ENCODE measurements at places on chromosomes 6 and 20.
A peak's percentile ranks its signal among the peaks of the same experiment; 100 is the strongest.

DNA sequence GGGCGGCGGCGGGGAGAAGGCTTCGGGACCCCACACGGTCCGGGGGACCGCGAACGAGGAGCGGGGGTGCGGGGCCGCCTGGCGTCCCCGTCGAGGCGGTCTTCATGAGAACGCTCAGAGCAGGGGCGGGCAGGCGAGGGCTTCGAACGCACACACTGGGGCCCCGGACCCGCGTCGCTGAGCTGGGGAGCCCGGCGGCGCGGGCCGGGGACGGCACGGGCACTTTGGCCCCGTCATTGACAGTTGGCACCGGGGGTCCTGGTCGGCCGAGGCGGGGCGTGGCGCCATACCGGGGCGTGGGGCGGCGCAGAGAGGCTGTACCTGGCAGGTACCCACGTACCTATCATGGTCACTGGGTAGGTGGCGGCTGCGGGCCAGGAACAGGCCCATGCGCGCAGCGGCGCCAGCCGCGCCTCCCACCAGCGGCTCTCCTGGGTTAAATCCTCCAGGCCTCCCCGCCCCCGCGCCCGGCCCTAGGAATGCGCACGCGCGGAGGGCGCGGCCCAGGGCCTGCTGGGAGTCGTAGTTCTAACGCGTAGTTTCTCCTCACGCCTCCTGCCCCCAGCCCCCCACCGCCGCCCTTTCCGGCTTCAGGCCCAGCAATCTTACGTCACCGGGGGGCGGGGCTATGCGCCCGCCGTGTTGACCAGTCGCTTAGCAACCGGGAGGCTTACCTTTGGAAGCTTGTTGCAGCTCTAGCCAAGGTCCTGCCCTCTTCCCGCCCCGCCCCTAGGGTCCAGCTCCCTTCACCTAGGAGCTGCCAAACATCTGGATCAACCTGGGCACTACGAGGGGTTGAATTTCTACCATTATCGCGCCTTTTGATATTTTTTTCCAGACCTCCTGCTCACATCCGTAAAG, at the start of the genes PACRG and PRKN:
PACRG (plus strand) TSS at position 653 of the 861 bp plus-strand sequence.
PRKN (minus strand) TSS at position 445 of the 861 bp plus-strand sequence.
- peak; percentile 96 for DNase-seq

GRCh38 chr6:113414511-113414910, 442.6 kb upstream of the MARCKS start:
- no peak for DNase-seq

DNA sequence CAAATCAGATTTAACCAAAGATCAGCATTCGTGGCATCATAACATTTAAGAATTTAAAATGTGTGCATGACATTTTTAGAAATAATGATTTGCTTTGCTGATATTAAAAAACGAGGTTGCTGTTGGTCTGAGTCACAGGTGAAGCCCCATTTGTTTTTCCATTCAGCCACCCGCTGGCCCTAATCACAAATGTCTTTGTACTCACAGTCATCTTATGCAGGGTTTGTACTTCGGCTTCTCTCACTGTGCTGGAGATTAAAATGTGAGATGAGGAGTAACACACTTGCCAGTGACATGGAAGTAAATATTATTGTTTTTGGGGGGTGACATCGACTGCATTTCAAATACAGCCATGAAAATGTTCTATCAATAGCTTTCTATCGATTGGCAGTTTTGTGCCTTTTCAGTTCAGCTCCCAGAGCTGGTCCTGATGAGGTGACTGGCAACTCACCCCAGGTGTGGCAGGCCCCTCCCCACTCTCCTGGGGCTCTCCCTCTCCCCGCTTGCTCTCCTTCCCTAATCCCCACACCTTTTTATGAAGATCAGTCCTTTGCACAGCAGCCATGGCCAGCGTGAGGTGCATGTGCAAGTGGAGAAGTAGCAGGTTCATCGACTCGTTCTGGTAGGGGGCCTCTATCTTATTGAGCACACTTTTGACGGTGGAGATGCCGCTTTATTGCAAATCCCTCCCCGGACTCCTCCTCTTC, 58.8 kb upstream of the FUCA2 start:
- DNase-seq, result no peak

DNA sequence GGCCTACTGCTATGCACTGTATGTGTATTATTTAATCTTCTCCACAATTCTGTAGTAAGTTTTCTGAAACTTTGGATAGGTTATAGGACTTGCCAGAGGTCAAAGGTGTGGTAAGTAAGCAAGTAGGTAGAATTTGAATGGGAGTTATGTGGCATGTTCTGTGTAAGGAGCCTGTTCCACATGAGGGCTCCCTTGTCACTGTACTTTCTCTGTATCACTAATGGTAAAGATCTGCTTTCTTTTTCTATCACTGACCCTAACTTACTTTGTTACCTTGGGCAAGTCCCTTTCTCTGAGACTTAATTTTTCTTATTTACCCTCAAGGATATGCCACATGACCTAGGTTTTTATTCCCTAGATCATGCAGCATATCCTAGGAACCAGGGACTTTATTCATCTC, 50.3 kb downstream of the EIF2S2 start:
- DNase-seq, result no peak

GRCh38 chr6:137145421-137145820, 28.0 kb downstream of the IL22RA2 start:
- no peak for DNase-seq

- no peak for DNase-seq
Measured at GRCh38 chr20:58450254-58450653, 61.2 kb downstream of the VAPB start.

- DNase-seq, result no peak
Measured at GRCh38 chr20:47765691-47766594, 19.3 kb downstream of the SULF2 start.

DNA sequence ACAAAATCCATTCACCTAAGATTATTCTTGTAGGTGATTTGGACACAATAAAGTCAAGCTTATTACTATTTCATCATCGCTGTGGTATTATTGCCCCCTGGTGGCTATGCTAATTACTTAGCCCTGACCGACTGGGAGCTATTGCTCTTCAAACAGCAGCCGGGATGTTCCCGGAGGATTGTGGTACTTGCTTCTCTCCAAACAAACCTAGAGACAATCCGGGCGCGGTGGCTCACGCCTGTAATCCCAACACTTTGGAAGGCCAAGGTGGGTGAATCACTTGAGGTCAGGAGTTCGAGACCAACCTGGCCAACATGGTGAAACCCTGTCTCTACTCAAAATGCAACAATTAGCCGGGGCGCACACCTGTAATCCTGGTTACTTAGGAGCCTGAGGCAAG, 15.4 kb upstream of the STMND1 start:
- DNase-seq, result no peak

- DNase-seq, result no peak
Measured at GRCh38 chr6:21747441-21747840, 153.9 kb downstream of the SOX4 start.

DNA sequence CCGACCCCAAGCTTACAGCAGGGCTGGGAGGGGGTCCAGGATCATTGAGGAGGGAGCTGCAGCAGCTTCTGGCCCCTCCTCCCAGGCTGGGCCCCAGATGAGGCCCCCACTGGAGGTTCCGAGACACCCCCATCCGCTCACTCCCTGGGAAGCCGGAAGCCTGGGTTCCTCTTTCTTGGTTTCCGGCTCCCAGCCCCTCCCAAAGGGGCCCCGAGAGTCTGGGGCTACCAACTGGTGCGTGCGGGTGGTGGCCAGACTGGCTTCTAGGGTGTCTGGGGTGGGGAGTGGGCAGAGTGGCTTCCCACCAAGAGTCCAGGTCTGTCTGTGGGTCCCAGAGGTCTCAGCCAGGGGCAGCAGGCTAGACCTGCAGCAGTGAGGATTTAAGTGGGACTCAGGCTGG, 2.2 kb downstream of the RGS19 start:
- DNase-seq, result no peak

DNA sequence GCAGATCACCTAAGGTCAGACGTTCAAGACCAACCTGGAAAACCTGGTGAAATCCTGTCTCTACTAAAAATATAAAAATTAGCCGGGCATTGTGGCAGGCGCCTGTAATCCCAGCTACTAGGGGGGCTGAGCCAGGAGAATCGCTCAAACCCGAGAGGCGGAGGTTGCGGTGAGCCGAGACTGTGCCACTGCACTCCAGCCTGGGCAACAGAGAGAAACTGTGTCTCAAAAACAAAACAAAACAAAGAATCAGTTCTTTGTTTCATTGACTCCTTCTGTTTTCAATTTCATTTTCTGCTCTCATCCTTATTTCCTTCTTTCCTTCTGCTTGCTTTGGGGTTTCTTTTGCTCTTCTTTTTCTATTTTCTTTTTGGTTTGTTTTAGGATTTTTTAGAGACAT, 8.9 kb upstream of the TMEM14C start:
- no peak for DNase-seq

DNA sequence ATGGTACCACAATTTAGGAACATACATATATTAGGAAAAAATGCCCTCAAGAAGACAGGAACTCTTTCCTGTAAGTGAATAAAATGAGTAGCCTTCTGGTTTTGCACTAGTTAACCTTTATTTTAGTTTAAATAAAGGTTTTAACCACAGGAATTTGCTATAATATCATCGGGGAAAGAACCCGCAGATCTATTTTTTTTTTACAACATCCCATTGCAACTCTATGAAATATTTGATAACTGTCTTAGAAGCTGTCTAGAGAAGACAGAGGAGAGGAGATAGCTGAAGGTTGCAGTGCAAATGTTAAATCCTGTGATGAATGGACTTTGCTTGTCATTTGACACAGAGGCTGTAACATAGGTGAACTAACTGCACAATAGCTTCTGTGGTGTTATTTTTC, 69.5 kb downstream of the TINAG start:
- no peak for DNase-seq

- no peak for DNase-seq
Measured at GRCh38 chr6:152783217-152783878, 32.8 kb downstream of the VIP start.

DNA sequence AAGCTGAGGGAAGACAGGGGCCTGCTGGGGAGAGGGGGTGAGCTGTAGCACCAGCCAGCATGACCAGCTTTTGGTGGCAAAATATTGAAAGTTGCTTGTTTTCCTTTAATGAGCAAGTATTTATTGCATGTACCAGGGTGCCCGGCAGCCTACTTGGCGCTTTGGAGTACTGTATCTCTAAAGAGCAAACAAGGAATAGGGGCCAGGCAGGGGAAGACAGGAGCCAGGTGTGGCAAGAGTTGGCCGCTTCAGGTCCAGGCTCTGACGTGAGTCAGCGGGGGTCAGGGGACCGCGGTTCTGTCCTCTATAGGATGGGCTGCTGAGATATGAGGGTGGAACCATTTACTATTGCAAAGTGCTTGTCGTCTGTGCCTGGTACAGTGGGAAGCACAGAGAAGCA, 63.1 kb downstream of the PSMG4 start:
- DNase-seq, result no peak

- no peak for DNase-seq
Measured at GRCh38 chr6:21441386-21441785, 152.2 kb upstream of the SOX4 start.

DNA sequence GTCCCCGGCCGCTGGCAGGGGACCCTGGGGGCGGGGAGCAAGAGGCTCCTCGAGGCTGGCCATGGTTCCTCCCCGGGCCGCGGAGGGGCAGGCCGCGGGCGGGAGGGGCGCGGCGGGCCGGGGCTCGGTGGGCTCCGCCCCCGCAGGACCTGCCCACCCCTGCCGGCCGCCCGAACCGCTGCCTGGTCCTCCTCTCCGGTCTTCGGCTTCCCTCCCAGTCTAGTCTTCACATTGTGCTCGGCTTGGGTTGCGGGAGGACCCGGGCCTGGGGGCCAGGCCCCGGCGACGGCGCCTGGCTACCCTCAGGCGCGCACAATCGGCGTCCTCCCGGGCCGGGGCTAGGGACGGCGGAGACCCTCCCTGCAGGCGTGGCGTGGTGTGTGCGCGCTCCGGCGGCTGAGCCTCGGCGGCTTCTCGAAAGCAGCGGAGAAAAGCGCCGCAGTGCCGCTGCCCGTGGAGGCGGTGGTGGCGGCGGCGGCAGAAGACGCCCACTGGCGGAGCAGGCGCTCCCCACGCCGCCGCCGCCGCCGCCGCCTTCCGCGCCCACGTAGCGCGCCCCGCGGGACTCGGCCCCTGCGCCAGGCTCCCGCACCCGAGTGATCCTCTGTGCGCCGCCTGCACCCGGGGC, at the start of gene PDE10A:
PDE10A (minus strand) TSS at position 493 of the 628 bp plus-strand sequence; CDS start at position 63, 430 bp downstream.
- DNase-seq, result no peak

- no peak for DNase-seq
Measured at GRCh38 chr6:149935246-149935645, 6.6 kb upstream of the ULBP2 start.

DNA sequence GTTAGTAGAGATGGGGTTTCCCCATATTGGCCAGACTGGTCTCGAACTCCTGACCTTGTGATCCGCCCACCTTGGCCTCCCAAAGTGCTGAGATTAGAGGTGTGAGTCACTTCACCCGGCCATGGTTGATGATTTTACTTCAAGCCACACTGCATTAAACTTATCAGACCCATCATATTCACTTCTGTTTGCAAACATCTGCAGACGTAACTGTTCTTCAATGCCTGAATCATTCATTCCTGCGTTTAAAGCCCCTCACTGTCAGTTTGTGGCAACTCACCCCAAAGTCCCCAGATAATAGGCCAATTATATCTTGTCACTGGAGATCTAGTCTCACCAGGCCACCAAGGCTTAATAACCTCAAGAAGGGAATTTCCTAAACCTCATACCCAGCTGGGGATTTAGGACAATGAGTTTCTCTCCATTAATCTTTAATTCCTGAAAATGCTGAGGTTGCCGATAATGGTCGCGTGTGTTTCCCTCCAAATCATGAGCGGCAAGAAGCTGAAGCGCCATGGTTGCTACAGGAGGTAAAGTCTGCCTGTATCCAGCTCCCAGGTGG, 229.6 kb downstream of the LY86 start:
- DNase-seq, result no peak

DNA sequence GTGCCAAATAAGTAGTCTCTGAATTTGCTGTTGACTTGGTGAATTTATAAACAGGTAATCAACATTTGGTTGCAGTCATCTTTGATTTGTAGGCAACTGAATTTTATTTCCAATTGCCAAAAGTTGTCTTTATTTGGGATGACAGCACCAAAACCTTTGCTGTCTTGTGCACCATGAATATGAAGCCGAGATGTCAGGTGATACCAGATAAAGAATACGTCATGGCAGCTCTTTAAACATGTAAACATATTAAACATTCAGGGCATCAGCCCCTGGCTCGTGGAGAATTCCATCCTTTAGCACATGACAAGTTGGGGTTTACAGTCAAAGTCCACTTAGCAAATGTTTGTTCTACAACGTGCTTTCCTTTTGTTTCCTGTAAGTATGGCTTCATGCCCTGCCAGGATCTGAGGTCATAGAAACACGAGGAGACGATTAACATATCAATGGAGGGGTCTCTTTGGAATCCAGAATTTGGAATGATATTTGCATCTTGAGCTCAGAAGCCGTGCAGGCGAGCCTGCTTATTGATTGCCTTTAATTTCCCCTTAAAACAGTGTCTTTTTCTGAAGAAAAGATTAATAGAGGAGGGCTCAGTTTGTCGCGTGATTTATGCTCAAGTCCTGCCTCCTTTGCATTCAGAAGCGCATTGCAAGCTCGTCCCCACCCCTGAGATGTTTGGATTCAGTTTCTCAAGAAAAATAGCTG, 170.2 kb upstream of the ZNF217 start:
- no peak for DNase-seq

All from stimulated activated CD4-positive, alpha-beta T cell treated with anti-CD3 and anti-CD28 coated beads, Interleukin-1b, Interleukin-23, amount 100 ng/mL, for 1 hour (primary cell).